GM04503 (cell line): ENCODE measurements at places on chromosomes 1 and 21.

GRCh38 chr1:216599851-216600250 lies 123.4 kb downstream of the ESRRG start:
- no peak for DNase-seq

DNA sequence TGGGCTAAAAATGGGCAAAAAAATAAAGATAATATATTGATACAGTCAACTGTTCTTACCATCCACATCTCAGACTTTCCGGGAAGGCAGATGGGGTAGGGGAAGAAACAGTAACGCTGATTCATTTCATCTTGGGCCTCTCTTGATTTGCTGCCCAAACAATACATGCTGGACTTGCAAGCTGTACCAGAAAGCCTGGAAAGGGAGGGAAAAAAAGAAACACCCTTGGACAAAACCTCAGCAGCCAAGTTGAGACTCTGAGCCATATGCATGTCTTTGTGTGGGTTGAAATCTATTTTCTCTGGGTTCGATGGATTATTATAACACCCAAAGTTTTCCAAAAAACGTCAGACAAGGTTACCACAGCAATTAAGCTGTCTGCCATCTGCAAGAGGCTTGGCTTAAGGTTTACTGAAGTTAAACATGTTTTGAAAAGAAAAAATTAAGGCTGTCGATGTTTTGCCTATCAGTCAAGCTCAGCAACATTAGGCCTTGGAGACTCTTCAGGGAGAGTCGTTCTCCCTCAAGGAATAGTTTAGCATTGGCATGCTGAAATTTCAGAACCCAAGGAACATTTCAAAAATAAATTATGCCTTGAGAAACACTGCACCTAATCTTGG lies 71.2 kb downstream of the PSMG1 start:
- DNase-seq: no peak

DNA sequence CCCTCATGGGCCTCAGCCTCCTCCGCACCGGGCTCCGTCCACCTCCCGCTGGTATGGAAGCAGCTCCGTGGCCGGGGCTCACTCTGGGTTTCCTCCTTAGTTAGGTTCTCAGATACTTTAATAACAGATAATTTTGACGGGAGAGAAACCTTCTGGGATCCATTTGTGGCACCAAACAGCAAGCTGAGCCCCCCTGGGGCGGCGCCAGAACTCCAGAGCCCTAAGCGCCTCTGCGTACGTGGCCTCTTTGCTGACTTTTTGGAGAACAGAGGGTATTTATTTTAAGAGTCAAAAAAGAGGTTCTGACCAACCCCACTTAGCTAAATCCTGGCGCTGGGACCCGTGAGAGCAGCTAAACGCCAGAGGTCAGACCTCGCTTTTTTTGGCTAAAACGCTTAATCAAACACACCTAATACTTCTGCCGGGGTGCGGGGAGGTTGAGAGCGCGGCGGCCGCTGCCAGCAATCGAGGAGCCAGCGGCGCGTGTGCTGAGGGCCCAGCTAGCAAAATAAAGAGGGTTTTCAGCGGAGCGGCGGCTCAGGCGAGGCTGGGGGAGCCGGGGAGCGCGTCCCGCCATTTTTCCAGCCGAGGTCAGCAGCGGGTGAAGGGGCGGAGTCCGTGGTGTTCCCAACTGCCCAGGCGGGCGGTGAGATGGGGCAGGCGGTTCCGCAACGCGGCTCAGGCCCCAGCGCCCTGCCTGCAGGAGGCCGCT lies 171.7 kb downstream of the PRDM16 start:
- DNase-seq: no peak

DNA sequence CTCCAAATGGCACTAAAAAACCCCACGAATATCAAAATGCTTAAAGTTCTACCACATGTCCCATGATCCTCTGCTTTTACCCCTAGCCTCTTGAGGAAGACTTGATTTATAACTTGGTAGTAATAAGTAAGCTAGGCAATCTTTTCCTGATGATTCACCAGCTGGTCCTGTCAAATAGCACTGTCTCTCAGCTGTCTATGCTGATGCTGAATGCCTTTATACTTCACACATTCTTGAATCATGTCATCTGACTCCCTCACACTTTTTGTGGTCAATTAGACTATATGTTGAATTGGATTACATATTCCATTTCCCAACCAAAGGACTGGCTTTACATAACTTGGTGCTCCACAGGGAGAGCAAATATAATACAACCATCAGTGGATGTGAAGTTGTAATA lies 16.6 kb downstream of the C21orf91 start:
- DNase-seq: peak; percentile 40
